ENCODE measurements at places on chromosomes 3 and 15.

GRCh38 chr3:148625095-148625736 is 72.5 kb upstream of the AGTR1 start:
- DNase-seq: no peak

DNA sequence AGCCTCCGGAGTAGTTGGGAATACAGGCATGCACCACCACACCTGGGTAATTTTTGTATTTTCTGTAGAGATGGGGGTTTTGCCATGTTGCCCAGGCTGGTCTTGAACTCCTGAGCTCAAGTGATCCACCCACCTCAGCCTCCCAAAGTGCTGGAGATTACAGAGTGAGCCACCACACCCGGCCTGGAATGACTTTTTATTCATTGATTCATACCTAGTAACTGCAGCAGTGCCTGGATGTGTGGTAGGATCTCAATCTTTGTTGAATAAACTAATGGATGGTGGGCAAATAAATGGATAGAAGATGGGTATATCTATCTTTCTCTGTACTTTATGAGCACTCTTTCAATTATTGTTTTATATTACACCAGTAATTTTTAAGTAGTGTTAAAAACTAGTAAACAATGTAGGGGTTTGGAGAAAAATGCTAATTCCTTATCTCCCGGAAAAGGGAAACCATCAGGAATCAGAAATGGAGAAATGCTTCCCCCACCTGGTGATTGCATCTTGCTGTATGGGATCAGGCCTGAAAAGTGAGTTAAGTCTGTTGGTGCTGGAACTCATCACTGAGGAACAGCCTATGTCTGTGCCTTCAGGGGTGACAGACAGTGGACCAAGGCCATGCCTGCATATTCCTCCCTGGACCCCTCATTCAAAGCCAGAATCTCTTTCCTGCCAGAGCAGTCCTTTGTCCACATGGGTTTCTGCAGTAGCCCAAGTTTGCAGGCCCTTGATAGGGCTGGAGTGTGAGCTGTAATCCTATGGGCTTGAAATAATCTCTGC is 161.0 kb upstream of the CTDSPL start:
- DNase-seq: no peak

DNA sequence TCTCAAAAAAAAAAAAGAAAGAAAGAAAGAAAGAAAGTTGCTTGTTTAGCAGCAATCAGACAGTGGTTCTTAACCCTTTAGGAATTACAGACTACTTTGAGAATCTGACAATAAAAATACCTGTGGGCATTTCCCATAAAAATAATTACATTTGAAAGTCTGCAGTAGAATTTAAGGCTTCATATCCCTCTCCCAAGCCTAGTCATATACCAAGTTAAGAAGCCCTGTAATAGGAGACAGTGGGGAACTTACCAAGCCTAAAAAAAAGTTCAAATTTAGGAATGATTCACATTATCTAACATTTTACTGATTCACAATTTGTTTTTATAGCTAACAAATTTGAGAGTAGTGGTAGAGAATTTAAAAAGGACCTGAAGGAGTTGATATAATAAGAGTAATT is 47.5 kb downstream of the LRRFIP2 start:
- no peak for DNase-seq

DNA sequence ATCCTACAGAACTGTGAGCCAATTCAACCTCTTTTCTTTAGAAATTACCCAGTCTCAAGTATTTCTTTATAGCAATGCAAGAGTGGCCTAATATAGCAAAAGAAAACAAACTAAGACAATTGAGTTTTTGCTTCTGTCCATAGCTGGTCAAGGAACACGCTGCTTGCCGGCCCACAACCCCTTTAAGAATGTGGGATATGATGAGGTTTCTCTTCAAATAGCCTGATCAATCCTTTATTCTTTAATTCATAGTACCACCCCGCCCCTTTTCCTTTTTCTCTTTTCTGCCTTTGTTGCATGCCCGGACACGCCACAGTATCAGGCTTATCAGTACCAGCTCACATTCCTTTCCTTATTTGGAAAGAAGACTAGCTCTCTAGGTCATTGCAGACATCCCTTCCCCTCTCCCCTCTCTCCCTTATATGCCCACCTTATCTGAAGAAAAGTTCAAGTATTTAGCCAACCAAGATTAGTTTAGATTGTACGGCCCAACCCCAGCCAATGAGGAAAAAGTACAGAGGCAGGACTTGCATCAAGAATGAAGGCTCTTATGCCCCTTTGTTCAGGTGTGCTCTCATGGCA is 404.5 kb downstream of the OCA2 start:
- no peak for DNase-seq

- DNase-seq: peak; percentile 88
Measured at GRCh38 chr3:141738022-141738890, at the start of gene RNF7. Gene RNF7 (plus strand): TSS chr3:141738298. CDS start chr3:141738342, 44 bp downstream.

GRCh38 chr3:129034642-129035041 is 25.9 kb upstream of the GP9 start:
- DNase-seq: peak; percentile 61

DNA sequence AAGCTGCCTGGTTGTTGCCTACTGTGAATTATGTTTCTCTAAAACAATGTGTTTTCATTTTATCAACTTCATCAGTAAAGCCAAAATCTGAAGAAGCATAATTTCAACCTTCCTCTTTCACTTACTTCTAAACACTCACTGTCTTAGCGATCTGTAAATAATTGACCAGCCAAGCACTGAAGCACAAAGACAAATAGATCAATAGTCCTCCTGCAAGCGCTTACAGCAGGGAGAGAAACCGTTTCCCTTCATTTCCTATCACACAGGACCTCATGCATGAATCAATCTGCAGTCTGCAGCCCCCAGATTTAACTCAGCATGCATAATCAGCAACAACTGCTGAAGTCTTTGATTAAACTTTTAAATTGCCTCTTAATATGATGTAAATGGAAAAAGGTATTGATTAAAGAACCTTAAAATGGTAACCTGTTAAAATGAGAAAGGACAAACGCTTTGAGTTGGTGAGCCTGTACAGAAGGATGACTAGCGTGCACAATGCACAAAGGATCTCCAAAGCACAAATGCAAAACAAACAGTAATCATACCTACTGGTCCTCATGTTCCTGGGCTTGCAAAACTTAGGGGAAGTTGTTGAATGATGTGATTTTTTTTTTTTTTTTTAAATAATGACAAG is 370.2 kb upstream of the ZNF385D start:
- no peak for DNase-seq

- DNase-seq: no peak
Measured at GRCh38 chr3:12974819-12975218, 98.4 kb downstream of the IQSEC1 start.

GRCh38 chr15:94119923-94120775 is 111.2 kb upstream of the MCTP2 start:
- peak; percentile 37 for DNase-seq

- DNase-seq: no peak
Measured at GRCh38 chr3:182902236-182902635, 78.1 kb downstream of the DCUN1D1 start.

DNA sequence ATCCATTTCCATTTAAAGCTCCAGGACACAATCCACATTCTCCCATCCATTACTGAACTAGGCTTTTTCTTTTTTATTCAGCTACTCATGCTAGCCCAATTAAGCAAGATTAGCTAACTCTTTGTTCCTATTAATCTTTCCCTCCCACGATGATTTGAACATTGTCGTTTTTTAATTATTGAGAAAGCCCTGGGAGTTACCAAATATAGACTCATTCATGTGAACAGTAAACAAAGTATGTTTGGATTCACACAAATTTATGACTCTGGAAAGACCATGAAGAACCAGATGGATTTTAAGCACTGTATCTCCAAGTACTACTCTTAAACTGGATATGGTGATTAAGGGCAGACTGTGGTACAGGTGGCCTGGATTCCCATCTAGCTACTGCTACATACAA is 82.2 kb downstream of the STRIT1 start:
- no peak for DNase-seq

DNA sequence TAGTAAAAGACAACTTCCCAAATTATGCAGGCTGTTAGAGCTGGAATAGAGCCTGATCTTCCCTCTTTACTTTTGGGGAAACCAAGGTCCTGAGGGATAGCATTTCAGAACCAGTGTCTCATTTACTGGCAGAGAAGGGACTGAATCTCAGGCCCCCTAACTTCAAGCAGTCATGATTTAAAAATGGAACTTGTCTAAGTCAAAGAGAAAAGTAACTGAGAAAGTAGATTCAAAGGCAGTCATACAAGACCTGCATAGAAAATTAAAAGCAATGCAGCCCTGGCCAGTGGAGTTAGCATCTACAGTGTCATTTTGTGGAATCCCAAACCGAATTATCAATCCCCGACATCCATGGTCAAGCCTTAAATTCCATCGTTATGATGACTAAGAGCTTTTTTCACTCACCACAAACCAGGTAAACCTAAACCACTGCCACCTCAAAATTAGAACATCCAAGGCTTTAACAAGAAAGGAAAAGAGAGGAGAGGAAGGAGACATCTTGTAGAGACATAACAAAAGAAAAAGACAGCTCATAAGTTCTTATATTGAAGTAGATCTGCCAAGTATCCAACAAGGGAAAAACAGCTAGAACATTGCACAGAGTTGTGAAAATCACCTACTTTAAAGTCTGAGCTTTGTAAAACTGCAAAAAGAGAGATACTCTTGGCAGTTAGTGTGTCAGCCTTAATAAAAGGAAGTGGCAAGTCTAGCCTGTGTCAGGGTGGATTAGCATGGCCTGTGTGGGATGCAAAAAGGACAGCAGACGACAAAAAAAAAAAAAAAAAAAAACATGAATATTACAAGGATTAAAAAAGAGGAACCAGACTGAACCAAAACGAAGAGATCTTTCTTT is 54.1 kb upstream of the CCR2 start:
- DNase-seq: no peak

DNA sequence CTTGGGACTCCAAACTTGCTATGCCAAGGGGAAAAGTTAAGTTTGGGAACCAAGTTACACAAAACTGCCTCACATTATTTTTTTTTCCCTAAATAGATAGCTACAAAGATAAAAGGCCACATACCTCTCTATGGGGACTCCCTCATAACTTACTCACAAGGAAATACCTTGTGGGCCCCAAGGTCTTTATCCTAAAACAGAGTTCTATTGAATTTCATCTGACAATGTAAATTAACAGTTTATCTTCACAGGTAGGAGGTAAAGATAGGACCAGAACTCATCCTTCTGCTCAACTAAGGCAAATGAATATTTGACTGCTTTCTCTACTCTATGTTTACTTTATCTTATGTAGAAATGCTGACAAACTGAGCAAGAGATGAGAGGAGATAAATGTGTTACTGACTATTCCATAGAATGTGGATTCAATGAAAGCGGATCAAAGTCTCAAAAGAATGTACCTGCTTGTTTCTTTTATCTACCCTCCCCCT is 1278.0 kb downstream of the OTOL1 start:
- no peak for DNase-seq

- DNase-seq: no peak
Measured at GRCh38 chr15:89494941-89495637, 1.3 kb downstream of the RHCG start.

DNA sequence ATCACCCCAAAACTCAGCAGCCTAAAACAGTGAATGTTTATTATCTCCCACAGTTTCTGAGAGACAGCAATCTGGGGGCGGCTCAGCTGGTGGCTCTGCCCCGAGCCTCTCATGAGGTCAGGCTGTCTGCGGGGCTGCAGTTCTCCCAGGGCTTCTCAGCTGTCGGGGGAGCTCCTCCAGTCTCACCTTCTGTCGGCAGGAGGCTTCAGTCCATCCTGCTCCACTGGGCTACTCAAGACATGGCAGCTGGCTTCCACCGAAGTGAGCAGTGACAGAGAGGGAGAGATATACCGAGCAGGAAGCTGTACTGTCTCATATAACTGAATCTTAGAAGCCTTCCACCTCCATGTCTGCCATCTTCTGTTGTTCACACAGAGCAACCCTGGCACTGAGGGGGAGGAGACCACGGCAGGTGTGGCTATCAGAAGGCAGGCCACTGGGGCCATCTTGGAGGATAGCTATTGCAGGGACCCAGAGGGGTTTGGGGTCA is 72.8 kb upstream of the ITGA11 start:
- no peak for DNase-seq

- DNase-seq: no peak
Measured at GRCh38 chr15:48447058-48447457, 115.8 kb downstream of the DUT start.

DNA sequence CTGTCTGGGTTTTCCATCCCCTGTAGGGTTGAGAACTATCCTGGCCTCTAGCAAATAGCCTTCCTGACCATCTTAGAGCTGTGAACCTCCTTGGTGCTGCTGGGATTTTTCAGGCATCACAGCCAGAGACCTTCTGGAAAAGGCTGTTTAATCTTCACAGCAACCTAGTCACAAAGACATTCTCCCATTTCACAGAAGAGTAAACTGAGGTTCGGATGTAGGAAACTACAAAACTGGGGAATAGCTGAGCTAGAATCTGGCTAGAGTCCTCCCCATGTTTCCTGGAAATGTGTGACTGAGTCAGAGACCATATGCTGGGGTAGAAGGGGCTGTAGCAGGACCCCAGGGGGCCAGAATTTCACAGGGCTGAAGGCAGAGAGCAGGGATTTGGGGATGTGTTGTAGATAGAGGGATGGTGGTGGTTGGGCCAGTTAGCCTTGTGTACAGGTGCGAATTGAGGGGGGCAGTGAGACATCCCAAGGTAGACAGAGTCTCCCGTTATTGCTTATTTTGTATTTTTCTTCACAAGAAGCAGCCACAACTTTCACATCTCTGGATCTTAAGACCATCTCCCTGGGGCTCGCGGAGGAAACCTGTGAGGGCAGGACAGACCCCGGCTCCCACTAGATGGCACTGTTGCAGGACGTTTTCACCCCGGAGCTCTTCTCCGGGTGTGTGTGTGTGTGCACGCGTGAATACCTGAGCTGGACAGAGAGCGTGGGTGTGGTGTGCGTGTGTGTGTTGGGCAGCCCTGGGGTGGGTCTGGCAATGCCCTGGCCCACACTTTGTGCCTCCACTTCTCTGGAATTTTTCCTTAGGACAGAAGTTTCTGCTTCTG is 66.9 kb upstream of the PRR23C start:
- peak; percentile 57 for DNase-seq

DNA sequence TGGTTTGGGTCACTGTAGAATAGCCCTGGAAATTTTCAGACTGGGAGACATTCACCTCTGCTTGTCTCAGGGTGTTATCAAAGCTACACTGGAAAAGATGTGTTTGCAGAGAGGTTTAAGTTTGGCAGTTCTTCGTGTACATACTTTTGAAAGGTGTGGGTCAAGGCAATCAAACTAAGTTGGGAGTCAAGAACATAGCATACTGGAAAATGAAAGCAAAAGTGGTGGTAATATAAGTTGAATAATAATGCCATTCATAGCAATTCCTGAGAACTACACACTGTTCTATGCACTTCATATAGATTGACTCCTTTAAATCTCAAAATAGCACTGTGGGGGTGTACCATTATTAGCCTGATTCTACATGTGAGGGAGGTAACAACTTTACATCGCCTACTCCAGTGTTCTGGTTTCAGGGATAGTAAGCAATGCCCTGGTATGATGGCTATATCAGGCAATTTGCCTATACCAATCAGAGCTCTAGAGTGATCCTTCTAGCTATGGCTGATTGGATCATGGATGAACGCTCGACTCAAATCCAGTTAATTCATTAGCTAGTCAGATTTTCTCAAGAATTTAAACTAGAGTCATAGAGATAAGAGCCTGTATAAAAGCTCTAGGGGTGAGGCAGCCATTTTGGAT is 44.6 kb upstream of the RASGRP1 start:
- no peak for DNase-seq

- no peak for DNase-seq
Measured at GRCh38 chr3:122969585-122970469, 57.7 kb downstream of the SEMA5B start.
